Activated T-cell treated with anti-CD3 and anti-CD28 coated beads, Interleukin-2, amount 50 U/mL, for 24 hours (primary cell): ENCODE measurements at places on chromosomes 16 and 17.
A peak's percentile ranks its signal among the peaks of the same experiment; 100 is the strongest.

DNA sequence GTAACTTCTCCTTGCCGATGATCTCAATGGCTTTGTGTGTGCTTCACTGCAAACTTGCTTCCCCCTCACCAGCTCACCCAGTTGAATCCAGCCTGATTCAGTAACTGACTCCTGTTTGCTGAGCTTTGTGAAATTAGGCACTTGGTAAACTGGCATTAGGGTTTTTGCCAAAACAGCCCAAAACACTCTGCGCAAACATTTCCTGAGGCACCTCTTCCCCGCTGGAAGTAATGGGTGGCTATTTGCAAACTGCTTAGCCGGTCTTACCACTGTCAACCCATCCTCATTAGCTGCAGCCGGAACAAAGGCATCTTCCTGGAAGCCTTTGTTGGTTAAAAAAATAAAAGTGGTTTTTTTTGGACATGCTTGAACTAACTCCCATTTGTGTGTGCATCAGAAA lies 353.2 kb downstream of the MAF start:
- DNase-seq, result no peak
- no peaks in the 10 kb centered on the region for H3K27me3 ChIP-seq
- H3K4me3 ChIP-seq, result no peak overlapping the region
- no peaks in the 10 kb centered on the region for H3K36me3 ChIP-seq
- H3K27ac ChIP-seq, result no peak overlapping the region

- H3K27me3 ChIP-seq, result no peaks in the 10 kb centered on the region
- no peaks in the 10 kb centered on the region for H3K36me3 ChIP-seq
- H3K27ac ChIP-seq, result peak overlapping the region; percentile 8
- no peak overlapping the region for H3K4me3 ChIP-seq
- DNase-seq, result no peak
Observed at GRCh38 chr16:87816507-87817100, 50.8 kb upstream of the KLHDC4 start.

- H3K27ac ChIP-seq, result peak overlapping the region; percentile 90
- peaks cover 58% of the 10 kb centered on the region for H3K36me3 ChIP-seq
- peak overlapping the region; percentile 46 for H3K4me3 ChIP-seq
- H3K4me1 ChIP-seq, result peaks cover 66% of the 10 kb centered on the region
- H3K27me3 ChIP-seq, result no peaks in the 10 kb centered on the region
Observed at GRCh38 chr17:66548158-66548557, 245.7 kb downstream of the PRKCA start.

DNA sequence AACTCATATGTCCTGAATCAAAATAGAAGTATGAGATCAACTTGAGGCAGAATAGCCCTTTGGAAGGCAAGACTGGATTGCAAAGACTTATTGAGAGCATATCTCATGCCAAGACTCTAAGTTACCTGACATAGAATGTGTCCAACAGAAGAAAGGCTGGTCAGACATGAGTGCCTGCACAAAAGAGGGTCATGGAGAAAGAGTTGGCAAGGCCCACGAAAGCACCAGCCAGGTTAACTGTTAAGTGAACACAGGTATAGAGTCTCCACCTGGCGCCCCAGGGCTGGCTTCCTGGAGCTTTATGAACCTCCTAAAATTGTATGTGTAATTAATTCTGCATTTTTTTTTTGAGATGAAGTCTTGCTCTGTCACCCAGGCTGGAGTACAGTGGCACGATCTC lies 71.0 kb downstream of the CMC2 start:
- peaks cover 8% of the 10 kb centered on the region for H3K4me1 ChIP-seq
- DNase-seq, result no peak
- no peaks in the 10 kb centered on the region for H3K36me3 ChIP-seq
- peaks cover 54% of the 10 kb centered on the region for H3K27me3 ChIP-seq
- no peak overlapping the region for H3K4me3 ChIP-seq

- no peak overlapping the region for H3K27ac ChIP-seq
- no peaks in the 10 kb centered on the region for H3K36me3 ChIP-seq
- H3K4me1 ChIP-seq, result no peaks in the 10 kb centered on the region
Observed at GRCh38 chr17:41758601-41759000, 24.2 kb upstream of the HAP1 start.

DNA sequence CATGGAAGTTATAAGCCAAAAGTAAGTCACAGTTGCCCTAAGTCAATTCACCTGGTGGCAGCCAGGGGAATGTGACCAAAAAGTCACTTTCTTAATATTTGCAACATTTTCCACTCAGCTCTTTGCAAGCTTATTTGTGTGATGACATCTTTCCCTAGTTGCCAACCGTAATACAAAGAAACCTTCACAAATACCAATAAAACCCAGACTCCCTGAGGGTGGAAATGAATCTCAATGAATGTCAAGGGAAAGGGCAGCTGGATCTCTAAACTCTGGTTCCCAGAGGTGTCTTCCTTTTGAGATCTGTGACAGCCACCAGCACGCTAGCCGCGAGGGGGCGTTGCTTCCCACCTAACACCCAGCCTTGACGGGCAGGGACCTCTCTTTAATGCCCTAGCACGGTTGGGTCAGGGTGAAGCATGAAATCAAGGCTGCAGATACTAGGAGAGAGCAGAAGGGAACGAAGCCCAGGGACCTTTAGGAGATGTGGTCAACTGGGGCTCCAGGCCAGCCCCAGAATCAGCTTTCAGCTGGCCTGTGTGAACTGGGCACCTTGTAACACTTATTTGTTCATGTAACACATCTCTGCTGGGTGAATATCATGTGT lies 82.2 kb downstream of the CMC2 start:
- peaks cover 16% of the 10 kb centered on the region for H3K27me3 ChIP-seq
- H3K36me3 ChIP-seq, result no peaks in the 10 kb centered on the region
- peaks cover 3% of the 10 kb centered on the region for H3K4me1 ChIP-seq

GRCh38 chr16:58125781-58126335 lies 3.3 kb downstream of the CFAP20 start:
- peaks cover 63% of the 10 kb centered on the region for H3K4me1 ChIP-seq
- no peak for DNase-seq

DNA sequence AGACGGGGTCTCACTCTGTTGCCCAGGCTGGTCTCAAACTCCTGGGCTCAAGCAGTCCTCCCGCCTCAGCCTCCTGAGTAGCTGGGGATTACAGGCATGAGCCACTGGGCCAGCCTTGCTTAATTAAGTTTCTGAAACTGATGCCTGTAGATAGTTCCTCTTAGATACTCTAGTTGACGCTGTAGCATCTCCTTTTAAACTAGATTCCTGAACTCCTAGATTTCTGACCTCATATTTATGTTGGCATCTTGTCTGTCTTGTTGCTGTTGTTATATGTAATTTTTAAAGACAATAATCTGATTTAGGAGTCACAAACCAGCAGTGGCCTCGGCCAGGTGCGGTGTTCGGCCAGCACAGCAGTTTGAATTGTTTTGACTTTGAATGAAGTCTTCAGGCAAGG lies 37.5 kb downstream of the DHRS7B start:
- H3K27me3 ChIP-seq, result no peaks in the 10 kb centered on the region
- H3K4me3 ChIP-seq, result no peak overlapping the region
- H3K36me3 ChIP-seq, result peaks cover 4% of the 10 kb centered on the region

DNA sequence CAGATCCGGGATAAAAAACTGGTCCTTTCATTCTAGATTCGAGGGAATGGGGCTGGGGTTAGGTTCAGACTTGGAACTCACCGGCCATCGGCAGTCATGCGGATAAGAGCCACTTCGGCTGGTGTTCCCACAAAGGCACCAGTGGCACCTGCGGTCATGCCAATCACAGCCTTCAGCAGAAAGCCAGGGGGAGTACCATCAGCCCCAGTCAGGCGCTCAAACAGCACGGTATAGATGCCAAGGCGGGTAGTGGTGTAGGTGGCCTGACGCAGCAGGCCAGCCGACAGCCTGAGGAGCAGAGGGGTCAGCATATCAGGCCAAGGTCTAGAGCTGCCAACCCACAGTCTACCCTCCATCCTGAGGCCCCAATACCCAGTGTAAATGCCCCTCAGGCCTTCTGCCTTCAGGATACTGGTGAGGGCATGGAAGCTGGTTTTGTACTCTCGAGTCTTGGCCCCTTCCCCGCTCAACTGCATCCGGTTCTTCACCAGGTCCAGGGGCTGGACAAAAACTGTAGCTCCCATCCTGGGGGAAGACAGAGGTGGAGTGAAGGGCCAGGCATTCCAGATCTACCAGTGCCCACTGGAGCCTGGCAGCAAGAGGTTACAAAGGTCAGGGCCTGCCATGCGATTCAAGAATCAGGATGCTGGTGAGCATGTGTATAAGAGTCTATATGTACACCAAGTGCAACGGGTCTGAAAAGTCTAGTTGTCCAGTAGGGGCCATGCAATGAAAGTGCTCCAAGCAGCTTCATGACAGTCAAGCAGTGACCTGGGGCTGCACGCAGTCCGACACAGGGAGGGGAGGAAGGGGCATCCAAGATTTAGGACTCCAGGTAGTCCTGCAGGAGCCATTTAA lies 929 bp downstream of the SLC25A11 start:
- no peak for DNase-seq
- peak overlapping the region; percentile 94 for H3K4me3 ChIP-seq
- peaks cover 87% of the 10 kb centered on the region for H3K36me3 ChIP-seq

GRCh38 chr17:48596735-48597527 lies 3.4 kb upstream of the HOXB5 start:
- H3K4me1 ChIP-seq, result peaks cover 45% of the 10 kb centered on the region
- H3K4me3 ChIP-seq, result peak overlapping the region; percentile 65

- peaks cover 92% of the 10 kb centered on the region for H3K4me1 ChIP-seq
- H3K27ac ChIP-seq, result peak overlapping the region; percentile 100
- peaks cover 100% of the 10 kb centered on the region for H3K36me3 ChIP-seq
- no peaks in the 10 kb centered on the region for H3K27me3 ChIP-seq
Observed at GRCh38 chr17:40559564-40559916, 5.7 kb downstream of the CCR7 start.

DNA sequence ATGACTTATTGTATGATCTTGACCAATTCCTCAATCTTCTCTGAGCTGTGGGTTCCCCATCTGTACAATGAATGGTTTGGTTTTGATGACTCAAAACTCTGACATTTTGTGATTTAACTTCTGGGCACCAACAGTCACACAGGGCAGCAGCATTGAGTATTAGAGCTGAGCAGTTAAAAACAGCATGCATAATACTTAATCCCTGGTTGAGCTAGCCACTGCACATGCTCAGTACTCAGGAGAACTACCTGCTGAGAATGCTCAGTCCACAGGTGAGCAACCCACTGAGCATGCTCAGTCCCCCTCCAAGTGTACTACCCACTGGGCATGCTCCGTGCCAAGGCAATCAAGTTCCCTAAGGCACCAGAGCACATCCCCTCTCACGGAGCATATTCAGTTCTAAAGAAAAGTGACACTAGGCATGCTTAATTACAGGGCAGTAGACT lies 68.7 kb downstream of the AIPL1 start:
- peaks cover 13% of the 10 kb centered on the region for H3K4me1 ChIP-seq
- H3K27me3 ChIP-seq, result peaks cover 60% of the 10 kb centered on the region
- no peak overlapping the region for H3K27ac ChIP-seq
- H3K4me3 ChIP-seq, result no peak overlapping the region
- no peak for DNase-seq

DNA sequence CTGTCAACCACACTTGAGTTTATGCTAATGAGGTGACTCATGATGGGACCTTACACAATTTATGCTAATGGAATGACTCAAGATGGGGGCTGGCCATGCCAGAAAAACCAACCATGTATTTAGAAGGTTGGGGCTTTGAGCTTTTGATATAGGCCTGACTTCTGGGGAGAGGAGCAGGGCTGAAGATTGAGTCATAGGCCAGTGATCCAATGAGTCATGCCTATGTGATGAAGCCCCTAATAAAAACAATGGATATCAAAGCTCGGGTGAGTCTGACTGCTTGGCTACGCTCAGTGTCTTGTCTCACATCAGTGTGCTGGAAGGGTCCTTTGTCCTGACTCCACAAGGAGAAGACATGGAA lies 7.3 kb downstream of the MFSD6L start:
- H3K27ac ChIP-seq, result no peak overlapping the region
- no peaks in the 10 kb centered on the region for H3K27me3 ChIP-seq
- peaks cover 3% of the 10 kb centered on the region for H3K4me1 ChIP-seq
- H3K4me3 ChIP-seq, result no peak overlapping the region
